Activated CD4-positive, CD25-positive, alpha-beta regulatory T cell treated with anti-CD3 and anti-CD28 coated beads, Interleukin-2, amount 50 U/mL, for 16 hours (primary cell): ENCODE measurements at places on chromosomes 13 and 19.

DNA sequence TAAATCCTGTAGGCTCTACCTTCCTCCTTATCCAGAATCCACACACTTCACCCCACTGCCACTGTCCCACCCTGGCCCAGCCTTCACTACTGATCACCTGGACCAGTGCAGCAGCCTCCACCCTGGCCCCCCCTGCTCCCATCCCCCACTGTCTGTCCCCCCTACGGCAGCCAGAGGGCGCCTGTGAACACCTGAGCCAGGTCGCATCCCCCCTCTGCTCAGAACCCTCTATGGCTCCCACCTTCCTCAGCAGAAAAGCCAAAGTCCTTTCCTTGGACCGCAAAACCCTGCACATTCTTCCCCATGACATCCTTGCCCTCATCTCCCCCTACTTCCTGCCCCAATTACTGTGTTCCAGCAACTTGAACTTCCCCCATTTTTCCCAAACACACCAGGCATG is 20.6 kb downstream of the ELAVL3 start:
- DNase-seq: no peak

DNA sequence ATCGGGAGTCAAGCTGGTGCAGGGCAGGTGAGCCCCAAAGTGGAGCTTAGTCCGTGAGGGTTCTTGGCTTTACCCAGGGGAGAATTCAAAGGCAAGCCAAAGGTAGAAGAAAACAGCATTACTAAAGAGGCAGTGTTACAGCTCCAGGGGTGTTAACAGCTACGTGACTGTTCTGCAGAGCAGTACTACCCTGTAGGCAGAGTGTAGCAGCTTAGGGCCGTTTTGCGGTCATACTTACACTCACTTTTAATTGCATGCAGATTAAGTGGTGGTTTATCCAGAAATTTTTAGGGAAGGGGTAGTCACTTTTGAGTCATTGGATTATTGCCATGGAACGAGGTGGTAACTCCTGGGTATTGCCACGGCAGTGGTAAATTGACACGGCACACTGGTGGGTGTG is 482.2 kb downstream of the SLITRK5 start:
- DNase-seq: no peak

DNA sequence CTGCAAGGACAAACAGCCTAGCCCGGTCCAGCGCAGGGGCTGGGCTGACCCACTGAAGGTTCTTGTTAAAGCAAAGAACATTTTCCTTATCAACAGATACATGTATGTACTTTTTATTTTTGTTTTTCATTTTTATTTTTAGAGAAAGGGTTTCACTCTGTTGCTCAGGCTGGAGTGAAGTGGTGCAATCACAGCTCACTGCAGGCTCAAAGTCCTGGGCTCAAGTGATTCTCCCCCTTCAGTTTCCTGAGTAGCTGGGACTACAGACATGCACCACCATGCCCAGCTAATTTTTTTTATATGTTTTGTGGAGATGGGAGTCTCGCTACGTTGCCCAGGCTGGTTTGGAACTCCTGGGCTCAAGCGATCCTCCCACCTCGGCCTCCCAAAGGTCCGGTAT is 47.9 kb downstream of the CEBPG start:
- DNase-seq: no peak

- no peak for DNase-seq
Measured at GRCh38 chr13:34065928-34066327, 248.0 kb downstream of the RFC3 start.

DNA sequence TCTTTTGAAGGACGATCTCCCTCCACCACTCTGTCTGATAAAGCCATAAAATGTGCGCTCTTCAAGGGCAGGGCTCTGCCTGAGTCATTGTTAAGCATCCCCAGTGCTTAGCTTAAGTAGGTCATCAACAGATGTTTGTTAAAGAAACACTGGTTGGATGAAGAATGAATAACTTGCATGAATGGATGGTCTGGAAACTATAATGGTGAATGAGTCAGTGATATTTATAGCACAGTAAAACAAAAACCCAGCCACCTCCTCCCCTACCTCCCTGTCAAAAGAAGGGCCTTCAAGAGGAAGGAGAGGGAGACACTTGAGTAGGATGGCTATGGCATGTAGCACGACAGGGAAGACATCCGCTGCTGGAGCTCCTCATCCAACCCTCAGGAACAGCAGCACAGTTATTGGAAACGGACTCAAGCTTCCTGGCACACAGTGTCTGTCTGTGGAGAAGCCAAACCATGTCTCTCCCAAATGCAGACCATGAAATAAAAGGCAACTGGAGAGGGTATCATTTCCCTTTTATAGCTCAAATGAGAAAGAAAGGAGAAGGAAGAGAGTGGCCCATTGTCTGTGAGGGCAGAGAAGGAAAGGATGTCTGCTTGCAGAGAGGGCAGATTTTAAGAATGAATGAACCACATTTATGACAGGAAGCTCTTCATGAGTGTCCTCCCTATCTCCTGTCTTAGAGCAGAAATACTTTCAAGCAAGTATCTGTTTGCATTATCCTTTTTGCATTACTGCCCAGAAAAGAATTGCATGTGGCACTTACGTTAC is 183.5 kb upstream of the UBL3 start:
- no peak for DNase-seq

GRCh38 chr13:23960566-23961156 is 63.4 kb upstream of the C1QTNF9B start:
- DNase-seq: no peak

GRCh38 chr13:29892151-29892550 is 41.7 kb upstream of the UBL3 start:
- DNase-seq: no peak

DNA sequence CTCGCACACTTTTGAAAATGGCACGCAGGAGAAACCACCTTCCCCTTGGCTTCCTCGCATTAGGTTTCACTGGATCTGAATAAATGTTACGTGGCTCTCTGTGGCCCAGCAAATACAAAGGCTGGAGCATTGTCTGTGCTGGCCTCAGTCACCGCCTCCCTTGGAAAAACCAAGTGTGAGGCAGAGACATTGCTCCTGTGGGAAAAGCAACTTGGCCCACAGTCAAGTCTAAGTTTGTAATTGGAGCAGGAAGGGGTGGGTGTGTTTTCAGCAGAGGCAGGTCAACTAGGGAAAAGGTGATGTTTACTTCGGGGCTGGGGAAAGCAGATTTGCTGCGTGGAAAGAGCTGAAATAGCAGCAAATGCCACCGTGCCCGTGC is 101.6 kb downstream of the IRS2 start:
- DNase-seq: no peak

DNA sequence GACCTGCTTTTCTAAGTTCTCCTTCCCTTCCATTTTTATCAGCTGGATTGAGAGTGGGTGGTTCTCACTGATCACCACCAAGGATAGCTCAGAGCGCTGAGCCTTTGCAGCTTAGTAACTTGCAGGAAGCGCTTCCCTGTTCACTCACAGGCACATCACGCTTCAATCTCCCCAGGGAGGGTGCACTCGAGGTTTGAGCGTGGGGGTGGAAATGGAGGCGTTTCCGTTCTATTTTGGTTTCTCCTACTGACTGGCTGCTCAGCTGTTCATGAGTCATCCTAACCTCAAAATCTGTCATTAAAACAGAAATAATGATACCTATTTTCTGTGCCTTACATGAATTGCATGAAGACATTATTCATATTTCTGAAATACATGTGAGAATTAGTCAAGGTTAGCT is 292.1 kb downstream of the SPRY2 start:
- DNase-seq: no peak

GRCh38 chr13:32408296-32409000 is 19.5 kb downstream of the N4BP2L1 start:
- no peak for DNase-seq

DNA sequence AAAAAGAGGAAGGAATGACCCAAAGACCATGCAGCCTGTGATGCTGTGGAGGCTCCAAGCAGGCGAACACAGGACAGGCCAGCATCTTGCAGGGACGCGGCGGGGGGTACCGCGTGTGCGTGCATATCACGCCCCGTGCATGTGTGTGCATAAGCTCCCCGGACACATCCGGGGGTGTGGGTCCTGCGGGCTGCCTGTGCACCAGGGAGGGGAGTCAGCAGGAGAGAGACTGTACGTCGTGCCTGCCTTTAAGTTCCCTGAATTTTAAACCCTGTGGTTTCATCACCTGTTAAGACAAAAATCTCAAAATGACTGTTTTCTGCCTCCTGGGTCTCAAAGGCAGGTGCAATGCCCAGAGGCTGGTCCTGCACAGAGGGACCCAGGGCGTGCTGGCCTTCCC is 16.6 kb downstream of the ADAT3 start:
- no peak for DNase-seq

GRCh38 chr13:68417801-68418200 is 1187.7 kb upstream of the PCDH9 start:
- no peak for DNase-seq

DNA sequence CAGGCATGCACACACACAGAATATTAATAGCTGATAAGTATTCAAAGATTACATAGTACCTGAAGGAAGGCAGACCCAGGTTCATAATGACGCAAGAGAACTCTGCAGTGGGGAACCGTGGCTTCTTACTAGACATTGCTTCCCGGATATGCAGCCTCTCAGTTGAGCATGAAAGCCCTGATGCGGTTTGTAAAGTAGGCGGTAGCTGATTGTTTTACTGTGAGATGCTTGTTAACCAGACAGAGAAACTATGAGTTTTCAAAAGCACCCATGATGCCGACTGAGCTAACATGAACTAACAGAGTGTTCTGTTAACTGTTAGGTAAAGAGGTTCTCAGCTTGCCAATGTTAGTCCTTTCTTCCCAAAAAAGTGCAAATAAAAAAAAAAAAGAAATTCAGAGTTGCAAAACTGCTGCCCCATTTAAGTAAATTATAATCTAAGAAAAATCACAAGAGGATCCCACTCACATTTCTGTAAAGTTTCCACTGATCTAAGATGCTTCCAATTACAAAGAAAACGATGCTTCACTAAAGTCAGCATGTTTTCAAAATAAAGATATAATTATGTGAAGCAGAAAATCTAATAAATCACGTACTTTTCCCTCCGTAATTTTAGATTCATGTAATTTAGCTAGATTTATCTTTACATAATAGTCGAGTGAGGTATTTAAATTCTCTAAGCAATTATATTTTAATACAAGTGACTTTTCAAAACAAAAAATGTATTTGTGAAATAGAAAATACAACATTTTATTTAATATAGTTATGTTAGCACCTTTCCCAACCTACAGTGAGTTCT is 2.2 kb downstream of the FLT1 start:
- no peak for DNase-seq

DNA sequence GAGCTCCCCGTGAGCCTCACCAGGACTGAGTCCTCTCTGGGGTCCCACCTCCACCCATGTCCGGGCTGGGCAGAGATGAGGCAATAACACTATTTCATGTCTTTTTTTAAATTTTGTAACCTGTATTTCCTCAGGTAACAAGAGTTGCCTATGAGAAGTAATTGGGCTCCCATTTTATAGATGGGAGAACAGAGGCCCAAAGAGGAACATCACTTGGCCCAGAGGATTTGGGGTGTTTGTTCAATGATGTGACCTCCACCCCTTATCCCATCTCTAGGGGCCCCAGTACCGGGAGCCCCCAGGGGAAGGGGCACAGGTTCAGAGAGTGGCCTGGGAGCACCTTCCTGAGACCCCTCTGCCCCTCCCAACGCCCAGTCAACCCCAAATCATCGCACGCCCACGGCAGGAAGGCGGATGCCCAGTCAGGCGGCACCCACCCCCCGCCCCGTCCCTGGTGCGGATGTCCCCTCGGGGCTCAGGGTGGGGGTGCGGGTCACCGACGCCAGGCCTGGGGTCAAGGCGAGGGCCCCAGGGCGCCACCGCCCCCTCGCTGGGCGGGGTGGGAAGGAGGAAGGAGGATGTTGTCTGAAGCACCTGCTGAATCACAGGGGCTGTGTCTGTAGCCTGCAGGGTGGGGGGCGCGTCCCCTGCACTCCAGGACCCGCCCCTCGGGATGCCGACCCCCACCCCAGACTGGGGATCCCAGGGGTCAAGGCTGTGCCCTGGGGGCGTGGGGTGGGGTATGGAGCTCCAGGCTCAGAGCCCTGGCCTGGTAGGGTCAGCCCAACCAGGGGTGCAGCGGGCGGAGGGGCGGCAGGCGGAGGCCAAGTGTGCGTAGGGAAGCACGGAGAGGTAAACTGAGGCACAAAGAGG is 9.0 kb upstream of the CIRBP start:
- no peak for DNase-seq

DNA sequence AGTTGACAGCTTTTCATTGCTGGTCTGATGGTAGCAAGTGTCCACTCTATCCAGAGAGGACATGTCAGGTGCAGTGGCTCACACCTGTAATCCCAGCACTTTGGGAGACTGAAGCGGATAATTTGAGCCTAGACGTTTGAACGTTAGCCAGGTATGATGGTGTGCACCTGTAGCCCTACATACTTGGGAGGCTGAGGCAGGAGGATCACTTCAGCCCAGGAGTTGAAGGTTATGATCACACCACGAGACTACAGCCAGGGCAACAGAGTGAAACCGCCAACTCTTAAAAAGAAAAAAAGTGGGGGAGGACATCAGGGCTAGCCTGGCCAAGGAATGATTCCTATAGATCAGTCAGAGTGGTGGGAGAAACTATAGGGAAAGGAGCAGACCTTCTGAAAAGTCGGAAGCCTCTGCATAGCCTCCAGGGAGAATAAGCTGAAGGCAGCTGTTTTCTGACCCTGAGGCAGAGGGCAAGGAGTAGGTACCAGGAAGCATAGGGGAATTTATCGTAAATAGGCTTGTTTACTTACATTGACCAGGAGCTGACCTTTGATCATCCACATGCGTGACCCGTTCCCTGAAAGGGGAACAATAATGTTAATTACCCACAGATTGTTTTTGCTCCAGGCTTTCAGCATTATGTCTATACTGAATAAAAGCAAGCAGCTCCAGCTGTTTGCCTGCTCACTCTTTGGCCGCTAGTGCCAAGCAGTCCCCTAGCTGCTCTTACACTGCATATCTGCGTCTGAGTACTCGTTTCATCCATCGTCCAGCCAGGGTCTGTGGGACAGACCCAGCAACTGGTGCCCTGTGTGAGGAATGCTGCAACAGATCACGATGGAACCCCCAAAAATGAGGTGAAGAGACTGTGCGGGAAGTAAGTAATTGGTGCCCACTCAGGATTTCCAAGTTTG is 161.6 kb downstream of the RNF17 start:
- no peak for DNase-seq

GRCh38 chr13:46551410-46552302 is 1.3 kb upstream of the LRCH1 start:
- DNase-seq: peak; percentile 24

DNA sequence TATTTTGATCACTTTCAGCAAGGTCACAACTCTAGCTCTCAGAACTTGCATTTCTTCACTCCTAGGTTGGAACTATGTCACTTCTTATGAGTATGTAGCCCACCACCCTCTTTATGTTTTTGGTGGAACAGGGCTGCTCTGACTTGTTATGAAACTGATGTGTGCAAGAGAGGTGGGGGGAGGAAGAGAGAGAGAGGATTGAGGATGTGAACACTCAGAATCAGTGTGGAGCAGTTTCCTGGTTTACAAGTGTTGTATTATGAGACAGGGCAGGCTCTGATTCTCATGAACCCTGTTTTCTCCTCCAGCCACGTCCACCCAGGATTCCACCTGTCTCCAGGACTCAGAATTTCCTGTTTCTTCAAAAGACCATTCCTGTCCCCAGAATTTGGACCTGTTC is 16.1 kb downstream of the ZNF317 start:
- DNase-seq: no peak

GRCh38 chr19:35618857-35619256 is 6.3 kb downstream of the HAUS5 start:
- DNase-seq: no peak

GRCh38 chr13:37313372-37313771 is 207.9 kb upstream of the CSNK1A1L start:
- DNase-seq: no peak

GRCh38 chr13:66344805-66345517 is 885.2 kb downstream of the PCDH9 start:
- no peak for DNase-seq
